Mesothelial cell of epicardium (in vitro differentiated cells): ENCODE measurements at places on chromosomes 11 and 22.

DNA sequence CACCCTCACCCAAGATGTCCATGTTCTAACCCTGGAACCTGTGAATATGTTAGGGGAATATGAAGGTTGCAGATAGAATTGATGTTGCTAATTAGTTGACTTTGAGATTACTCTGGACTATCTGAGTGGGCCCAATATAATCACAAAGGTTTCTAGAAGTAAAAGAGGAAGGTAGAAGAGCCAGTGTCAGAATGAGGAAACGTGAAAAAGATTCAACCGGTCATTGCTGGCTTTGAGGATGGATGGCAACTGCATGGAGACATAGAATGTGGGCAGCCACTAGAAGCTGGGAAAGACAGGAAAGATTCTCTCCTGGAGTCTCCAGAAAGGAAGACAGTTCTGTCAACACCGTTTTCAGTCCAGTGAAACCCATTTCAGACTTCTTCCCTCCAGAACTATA, 86.6 kb downstream of the CLPB start:
- no peak for DNase-seq

DNA sequence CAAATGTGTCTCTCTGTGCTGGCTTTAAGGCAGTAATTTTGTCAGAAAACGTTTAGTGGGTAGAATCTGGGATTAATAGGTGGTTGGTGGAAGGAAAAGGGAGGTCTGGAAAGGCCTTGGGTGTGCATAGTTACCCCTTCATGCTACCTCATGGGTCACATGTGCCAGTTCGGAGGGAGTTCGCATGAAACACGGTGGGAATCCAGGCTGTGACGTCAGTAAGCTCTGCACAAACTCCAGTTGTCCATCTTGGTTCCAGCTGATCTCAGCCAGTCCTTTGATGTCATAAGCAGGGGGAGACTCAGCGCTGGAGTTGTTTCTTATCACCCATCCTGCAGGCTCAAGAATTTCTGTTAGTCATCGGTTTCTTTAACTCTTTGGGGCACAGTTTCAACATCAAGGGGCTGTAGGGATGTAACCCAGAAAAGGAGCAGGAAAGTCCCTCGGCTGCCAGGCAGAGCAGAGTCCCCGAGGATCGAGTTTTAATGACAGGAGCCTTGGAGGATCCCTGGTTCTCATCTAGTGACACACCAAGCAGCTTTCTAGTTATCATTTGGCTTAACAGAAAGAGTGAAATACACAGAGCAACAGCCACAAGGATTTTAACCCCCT, 28.9 kb downstream of the MOV10L1 start:
- peak; percentile 58 for DNase-seq

DNA sequence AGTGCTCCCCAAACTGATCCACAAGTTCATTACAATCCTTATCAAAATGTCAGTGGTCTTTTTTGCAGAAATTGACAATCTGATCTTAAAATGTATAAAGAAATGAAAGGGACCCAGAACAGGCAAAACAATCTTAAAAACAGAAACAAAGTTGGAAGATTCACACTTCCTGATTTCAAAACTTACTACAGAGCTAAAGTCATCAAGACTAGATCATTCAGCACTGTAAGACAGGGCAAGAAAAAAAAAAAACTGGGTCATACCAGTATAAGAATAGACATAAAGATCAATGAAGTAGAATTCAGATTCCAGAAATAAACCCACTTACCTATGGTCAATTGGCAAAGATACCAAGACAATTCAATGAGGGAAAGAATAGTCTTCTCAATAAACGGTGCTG, 4.5 kb upstream of the STK33 start:
- DNase-seq: no peak

GRCh38 chr11:105361651-105362050, 222.1 kb upstream of the CARD18 start:
- DNase-seq: no peak

GRCh38 chr11:62338218-62338617, 970 bp downstream of the ASRGL1 start:
- no peak for DNase-seq

GRCh38 chr11:114073007-114073827, 13.7 kb downstream of the ZBTB16 start:
- DNase-seq: no peak

DNA sequence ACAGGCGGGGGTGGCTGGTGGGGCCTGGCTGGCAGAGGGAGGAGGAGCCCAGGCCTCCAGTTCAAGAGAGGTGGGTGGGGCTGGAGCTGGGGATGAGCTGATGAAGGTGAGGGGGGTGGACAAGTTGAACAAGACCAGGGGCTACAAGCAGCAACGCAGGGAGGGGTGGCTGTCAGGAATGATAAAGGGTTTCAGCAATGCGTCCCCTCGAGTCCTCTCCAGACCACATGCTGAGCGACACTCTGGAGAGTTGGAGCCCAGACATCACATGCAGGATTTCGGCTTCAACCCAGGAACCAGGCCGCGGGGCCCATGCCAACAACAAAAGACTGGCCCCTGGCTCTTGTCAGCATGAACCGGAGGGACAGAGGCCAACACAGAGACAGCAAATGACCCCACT, 480.3 kb downstream of the BRD1 start:
- DNase-seq: no peak
